ENCODE measurements at places on chromosomes 6 and 20. TPM values are rescaled to one million over a fixed set of nuclear protein-coding genes. Genes with fewer than 3 reads are reported as not detected.

The TMEM14B gene
- 71.1 TPM for total RNA-seq

The ANKEF1 gene
- 6.1 TPM for total RNA-seq

The LSM14B gene
- total RNA-seq, result 36.0 TPM

The CDH22 gene
- 0.26 TPM for total RNA-seq

The BCAS1 gene
- 0.99 TPM for total RNA-seq

The TNF gene
- 0.29 TPM for total RNA-seq

The OR2H2 gene
- not detected for total RNA-seq

The NRSN1 gene
- total RNA-seq, result not detected

The TFAP2D gene
- not detected for total RNA-seq

The ADGB gene
- total RNA-seq, result not detected

The MICB gene
- total RNA-seq, result 11.3 TPM

The CTAGE9 gene
- total RNA-seq, result not detected

The PRR18 gene
- total RNA-seq, result 0.94 TPM

The HCK gene
- total RNA-seq, result 30.8 TPM

Measured in left lung (tissue), 14 donors.